Memory B cell (primary cell): ENCODE measurements at places on chromosomes 3 and 15.

GRCh38 chr3:50132421-50133282 is 22.5 kb upstream of the SEMA3F start:
- DNase-seq = no peak
- no peak overlapping the region for H3K4me3 ChIP-seq
- no peaks in the 10 kb centered on the region for H3K4me1 ChIP-seq
- peaks cover 4% of the 10 kb centered on the region for H3K27me3 ChIP-seq
- no peak overlapping the region for H3K27ac ChIP-seq
- H3K36me3 ChIP-seq = no peaks in the 10 kb centered on the region

GRCh38 chr3:152334761-152335160 is 66.0 kb downstream of the MBNL1 start:
- H3K27ac ChIP-seq = peak overlapping the region; percentile 31
- H3K4me3 ChIP-seq = peak overlapping the region; percentile 14
- peaks cover 14% of the 10 kb centered on the region for H3K36me3 ChIP-seq
- H3K27me3 ChIP-seq = no peaks in the 10 kb centered on the region
- no peak for DNase-seq
- H3K4me1 ChIP-seq = peaks cover 43% of the 10 kb centered on the region

DNA sequence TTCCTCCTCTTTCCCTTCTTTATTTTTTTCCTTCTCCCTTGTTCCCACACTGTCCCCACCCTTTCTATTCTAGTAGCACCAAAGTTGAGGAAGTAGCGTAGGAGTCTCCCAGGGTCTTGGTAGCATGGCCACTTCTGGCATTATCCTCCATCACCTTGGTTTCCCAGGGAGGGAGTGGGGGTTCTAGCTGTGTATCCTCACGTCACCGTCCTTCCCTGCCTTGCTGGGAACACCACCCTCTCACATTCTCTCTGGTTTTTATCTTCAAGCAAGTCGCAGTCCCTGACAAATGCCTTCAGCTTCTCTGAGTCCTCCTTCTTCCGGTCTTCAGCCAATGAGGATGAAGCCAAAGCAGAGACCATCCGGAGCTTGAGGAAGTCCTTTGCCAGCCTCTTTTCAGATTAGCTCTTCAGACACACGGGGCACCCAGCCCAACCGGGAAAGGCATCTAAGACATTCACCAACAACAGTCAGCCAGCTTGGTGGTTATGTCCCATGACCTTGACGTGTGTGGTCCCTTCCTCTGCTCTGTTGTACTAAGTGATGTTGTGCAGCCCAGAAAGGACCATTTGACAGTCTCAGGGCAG is 31.6 kb upstream of the TIMP4 start:
- H3K4me1 ChIP-seq = peaks cover 17% of the 10 kb centered on the region
- H3K27ac ChIP-seq = no peak overlapping the region
- H3K27me3 ChIP-seq = no peaks in the 10 kb centered on the region
- DNase-seq = no peak
- H3K36me3 ChIP-seq = no peaks in the 10 kb centered on the region

- no peak overlapping the region for H3K27ac ChIP-seq
- no peaks in the 10 kb centered on the region for H3K4me1 ChIP-seq
- DNase-seq = no peak
Measured at GRCh38 chr15:87626860-87627259, 629.7 kb downstream of the NTRK3 start.

GRCh38 chr3:99954914-99955644 is 137.4 kb downstream of the CMSS1 start:
- DNase-seq = no peak
- H3K4me3 ChIP-seq = no peak overlapping the region
- no peak overlapping the region for H3K27ac ChIP-seq
- H3K36me3 ChIP-seq = peaks cover 3% of the 10 kb centered on the region

DNA sequence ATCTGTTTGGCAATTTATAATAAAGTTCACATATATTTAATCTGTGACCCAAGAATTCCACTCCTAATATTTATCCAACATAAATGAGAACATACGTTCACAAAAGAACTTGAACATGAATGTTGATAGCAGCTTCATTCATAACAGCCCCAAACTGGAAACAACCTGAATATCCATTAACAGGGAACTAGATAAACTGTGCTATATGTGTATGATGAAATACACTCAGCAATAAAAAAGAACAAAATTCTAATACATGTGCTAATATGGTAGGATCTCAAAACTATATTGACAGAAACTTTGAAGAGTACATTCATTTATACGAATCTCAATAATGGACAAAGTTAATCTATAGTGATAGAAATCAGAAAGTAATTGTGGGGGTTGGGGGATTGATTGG is 5.1 kb upstream of the BHLHE40 start:
- no peaks in the 10 kb centered on the region for H3K27me3 ChIP-seq
- no peak overlapping the region for H3K4me3 ChIP-seq
- H3K4me1 ChIP-seq = peaks cover 28% of the 10 kb centered on the region
- peak overlapping the region; percentile 73 for H3K27ac ChIP-seq
- DNase-seq = no peak

DNA sequence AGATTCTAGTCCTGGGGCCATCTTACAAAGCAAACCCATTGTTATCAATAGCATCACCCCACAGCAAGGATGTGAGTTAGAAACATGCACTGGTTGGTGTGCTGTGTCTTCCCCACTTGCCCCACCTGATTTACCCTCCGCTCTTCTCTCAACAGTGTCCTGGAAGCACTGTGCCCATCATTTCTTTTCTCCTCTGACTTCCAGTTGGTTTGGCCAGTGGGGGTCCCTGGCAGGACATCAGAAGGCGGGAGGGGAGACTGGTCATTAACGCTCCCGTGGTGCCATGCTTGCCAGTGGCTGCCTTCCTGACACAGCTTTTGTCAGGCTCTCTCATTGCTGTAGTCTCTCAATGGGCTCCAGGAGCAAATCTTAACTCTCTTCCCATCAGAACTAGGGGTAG is 11.5 kb upstream of the BUB1B start:
- no peaks in the 10 kb centered on the region for H3K27me3 ChIP-seq
- H3K36me3 ChIP-seq = no peaks in the 10 kb centered on the region
- no peak for DNase-seq
- no peak overlapping the region for H3K27ac ChIP-seq
- H3K4me1 ChIP-seq = no peaks in the 10 kb centered on the region

DNA sequence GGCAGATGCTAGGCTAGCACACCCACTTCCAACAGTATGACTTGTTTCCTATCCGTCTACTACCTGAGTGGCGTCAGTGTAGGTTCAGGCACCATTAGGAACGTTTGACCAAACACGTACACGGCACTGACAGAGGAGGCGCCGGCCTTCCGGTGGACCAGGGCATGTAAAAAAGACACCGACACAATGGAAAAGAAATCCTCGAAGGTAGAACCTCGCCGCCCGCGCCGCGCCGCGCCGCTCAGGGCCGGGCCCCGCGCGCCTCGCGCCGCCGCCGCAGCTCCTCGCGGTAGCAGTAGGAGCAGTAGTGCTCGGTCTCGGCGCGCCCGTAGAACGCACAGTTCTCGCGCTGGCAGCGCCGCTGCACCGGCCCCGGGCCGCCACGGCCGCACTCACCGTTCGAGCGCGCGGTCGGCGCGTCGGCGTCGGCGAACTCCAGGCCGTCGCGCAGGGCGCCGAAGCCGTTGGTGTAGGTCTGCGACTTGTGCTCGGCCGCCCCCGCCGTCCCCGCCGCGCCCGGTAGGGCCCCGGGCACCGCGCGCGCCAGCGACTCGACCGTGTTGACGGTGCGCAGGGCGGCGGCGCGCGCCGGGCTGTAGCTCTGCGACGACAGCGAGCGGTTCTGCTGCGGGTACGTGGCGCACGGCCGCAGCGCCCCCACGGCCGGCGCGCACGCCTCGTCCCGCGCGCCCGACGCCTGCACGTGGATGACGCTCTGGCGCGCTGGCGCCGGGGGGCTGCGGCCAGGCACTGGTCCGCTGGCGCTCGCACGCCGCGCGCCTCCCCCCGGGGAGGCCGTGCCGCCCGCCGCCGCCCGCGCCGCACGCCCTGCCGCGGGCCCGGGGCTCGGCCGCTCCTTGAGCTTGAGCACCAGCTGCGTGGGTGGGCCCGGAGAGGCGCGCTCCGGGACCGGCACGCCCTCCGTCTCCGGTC is 156.7 kb downstream of the KLF13 start:
- DNase-seq = peak; percentile 18
- peaks cover 8% of the 10 kb centered on the region for H3K27me3 ChIP-seq
- peaks cover 3% of the 10 kb centered on the region for H3K36me3 ChIP-seq
- peak overlapping the region; percentile 84 for H3K4me3 ChIP-seq

GRCh38 chr3:119627461-119627860 is 29.8 kb downstream of the PLA1A start:
- peak overlapping the region; percentile 96 for H3K27ac ChIP-seq
- no peaks in the 10 kb centered on the region for H3K36me3 ChIP-seq
- no peaks in the 10 kb centered on the region for H3K27me3 ChIP-seq
- H3K4me1 ChIP-seq = peaks cover 34% of the 10 kb centered on the region
- peak overlapping the region; percentile 74 for H3K4me3 ChIP-seq

GRCh38 chr3:196643201-196643749 is 3.8 kb downstream of the NRROS start:
- no peaks in the 10 kb centered on the region for H3K27me3 ChIP-seq
- H3K27ac ChIP-seq = peak overlapping the region; percentile 97
- peak overlapping the region; percentile 96 for H3K4me3 ChIP-seq
- H3K36me3 ChIP-seq = peaks cover 17% of the 10 kb centered on the region
- peaks cover 47% of the 10 kb centered on the region for H3K4me1 ChIP-seq

DNA sequence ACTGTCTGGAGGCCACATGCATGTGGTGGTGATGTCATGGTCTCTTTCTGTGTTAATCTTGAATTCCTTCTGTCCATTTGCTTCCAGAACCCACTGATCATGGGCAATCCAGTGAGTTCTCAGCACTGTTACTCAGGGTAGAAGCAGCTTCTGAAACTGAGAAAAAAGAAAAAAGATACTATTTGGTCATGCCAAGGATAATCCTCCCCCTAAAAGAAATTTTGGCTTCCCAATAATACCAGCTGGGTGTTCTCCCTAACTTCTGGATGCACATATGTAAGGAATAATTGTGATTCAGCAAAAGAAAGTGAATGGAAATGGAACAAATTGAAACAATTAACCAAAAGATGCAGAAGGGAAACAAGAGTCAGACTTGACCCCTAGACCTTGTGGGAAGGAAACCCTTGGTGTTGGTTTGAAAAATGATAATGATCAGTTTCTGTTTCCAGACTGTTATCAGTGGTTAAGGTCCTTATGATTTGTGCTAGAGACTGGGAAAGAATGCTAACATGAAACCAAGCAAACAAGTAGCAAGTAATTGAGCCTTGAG is 92.3 kb downstream of the RBMS3 start:
- no peaks in the 10 kb centered on the region for H3K27me3 ChIP-seq
- H3K36me3 ChIP-seq = no peaks in the 10 kb centered on the region
- no peaks in the 10 kb centered on the region for H3K4me1 ChIP-seq
- no peak for DNase-seq

DNA sequence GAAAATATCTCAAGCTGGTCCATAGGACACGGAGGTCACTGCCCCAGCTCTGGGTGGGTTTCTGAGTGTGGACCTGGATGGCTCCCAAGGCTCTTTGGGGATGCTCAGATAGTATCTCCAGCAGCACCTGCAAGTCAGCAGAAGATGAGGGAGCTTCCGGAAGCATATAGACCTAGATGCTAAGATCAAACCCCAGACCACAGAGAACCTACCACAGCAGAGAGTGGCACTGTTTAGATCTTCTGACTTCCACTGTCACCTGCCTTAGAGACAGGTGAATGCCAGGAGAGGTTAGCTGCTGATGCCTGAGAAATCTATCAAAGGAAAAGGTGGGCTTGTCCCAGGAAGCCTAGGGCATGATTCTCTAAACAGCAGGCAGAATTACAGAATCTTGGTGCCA is 105.7 kb upstream of the TRPM1 start:
- no peak overlapping the region for H3K4me3 ChIP-seq
- DNase-seq = no peak
- H3K27me3 ChIP-seq = peaks cover 2% of the 10 kb centered on the region
- H3K36me3 ChIP-seq = peaks cover 2% of the 10 kb centered on the region
- no peak overlapping the region for H3K27ac ChIP-seq

GRCh38 chr15:89383365-89384175 is 48.9 kb upstream of the POLG start:
- peaks cover 11% of the 10 kb centered on the region for H3K27me3 ChIP-seq
- DNase-seq = no peak
- H3K27ac ChIP-seq = no peak overlapping the region
- H3K4me1 ChIP-seq = no peaks in the 10 kb centered on the region
- H3K4me3 ChIP-seq = no peak overlapping the region

DNA sequence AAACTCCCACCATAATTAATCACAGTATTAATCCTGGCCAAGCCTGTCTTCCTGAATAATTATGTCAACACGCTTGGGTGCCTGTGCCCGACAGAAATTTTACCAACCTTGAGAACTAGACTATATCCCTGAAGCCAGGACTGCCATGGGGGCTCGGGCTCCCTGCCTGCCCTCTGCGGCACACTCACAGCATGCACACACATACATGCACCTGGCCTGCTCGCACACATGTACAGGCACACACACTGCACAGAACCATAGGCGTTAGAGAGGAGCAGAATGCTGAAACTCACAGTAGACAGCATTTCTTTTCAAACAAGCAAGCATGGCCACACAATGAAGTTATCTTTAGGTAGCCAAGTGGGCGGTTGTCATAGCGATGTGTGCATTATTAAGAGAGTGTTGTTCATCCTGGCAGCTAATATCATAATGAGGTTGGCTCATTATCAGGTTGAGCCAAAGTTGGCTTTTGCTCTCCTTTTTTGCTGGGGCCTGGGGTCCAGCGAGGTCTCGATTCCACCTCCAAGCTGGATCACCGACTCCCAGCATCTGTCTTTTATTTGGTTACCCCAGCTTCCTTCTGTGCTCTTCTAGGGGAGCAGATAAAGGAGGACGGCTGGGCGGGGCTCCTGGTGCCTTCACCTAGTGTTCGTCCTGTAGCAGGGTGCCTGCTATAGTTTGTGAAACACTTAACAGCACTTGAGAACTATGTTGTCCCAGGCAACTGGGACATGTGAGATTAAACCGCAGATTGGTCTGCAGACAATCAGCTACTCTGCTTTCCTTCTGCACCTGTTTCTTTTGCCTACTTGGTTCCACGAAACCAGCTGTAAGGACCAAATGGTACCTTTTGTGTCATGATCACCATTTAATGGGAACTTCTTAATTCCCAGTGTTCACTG is 91.4 kb downstream of the ZNF621 start:
- H3K36me3 ChIP-seq = peaks cover 3% of the 10 kb centered on the region
- H3K27ac ChIP-seq = no peak overlapping the region
- H3K4me1 ChIP-seq = peaks cover 29% of the 10 kb centered on the region
- peaks cover 13% of the 10 kb centered on the region for H3K27me3 ChIP-seq
- peak overlapping the region; percentile 46 for H3K4me3 ChIP-seq
